ENCODE measurements at places on chromosomes 2 and 18.

DNA sequence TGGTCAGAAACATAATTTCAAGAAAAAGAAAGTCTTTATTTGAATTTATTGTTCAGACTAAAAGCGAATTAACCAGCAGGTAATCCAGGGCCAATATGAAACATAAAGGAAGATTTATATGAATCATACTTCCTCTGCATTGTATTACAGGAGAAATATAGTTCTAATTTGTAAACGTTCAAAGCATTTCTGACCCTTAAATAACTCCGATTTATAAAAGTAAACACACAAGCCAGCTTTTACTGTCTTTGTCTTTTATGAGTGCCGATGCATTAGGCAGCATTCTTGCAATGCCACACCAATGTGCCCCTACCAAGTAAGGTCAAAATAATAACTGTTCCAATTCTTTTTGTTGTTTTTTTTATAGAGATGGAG, 118.8 kb upstream of the RBBP8 start:
- DNase-seq: no peak

GRCh38 chr18:24189664-24190346, 50.9 kb downstream of the CABYR start:
- DNase-seq: no peak

DNA sequence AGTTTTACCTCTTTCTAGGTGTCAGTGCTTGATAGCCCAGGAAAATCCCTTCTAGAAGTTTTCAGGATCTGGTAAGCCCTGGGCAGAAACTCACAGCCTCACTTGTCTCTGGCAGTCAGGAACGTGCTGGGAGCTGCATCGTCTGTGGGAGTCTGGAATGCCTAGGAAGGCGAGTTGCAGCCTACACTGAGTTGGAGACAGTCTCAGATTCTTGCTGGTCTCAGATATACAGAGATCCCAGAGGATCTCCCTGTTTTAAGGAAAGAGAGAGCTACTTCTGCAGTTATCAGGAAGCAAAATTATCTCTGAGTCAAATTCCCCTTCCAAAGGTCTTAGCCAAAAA, 104.4 kb upstream of the CDC42EP3 start:
- DNase-seq: no peak

DNA sequence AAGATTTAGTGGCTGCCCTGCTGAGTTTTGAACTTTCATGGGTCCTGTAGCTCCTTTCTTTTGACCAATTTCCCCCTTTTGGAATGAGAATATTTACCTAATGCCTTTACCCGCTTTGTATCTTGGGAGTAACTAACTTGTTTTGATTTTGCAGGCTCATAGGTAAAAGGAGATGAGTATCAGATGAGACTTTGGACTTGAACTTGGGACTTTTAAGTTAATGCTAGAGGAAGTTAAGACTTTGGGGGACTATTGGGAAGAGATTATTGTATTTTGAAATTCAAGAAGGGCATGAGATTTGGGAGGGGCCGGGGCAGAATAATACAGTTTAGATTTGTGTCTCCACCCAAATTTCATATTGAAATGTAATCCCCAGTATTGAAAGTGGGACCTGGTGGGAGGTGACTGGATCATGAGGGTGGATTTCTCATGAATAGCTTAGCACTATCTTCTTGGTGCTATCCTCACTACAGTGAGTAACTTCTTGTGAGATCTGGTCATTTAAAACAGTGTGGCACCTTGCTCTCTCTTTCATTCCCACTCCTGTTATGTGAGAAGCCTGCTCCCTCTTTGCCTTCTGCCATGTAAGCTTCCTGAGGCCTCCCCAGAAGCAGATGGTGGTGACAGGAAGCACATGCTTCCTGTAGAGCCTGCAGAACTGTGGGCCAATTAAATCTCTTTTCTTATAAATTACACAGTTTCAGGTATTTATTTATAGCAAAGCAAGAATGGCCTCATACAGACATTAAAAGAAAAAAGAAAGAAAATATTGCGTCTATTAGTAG, 6.1 kb downstream of the ADI1 start:
- DNase-seq: no peak

GRCh38 chr2:118849226-118850167, 2.0 kb upstream of the EN1 start:
- no peak for DNase-seq

- DNase-seq: no peak
Observed at GRCh38 chr2:31324016-31324633, 90.2 kb downstream of the EHD3 start.
